ENCODE measurements at places on chromosomes 11 and 22.

- no peak for DNase-seq
These were observed 4.6 kb downstream of the ATF4 start for GRCh38 chr22:39524753-39525657.

- DNase-seq, result no peak
These were observed 1.1 kb downstream of the EXT2 start for GRCh38 chr11:44096360-44097185.

GRCh38 chr22:43905681-43906080, 13.9 kb upstream of the PNPLA5 start:
- DNase-seq, result no peak

DNA sequence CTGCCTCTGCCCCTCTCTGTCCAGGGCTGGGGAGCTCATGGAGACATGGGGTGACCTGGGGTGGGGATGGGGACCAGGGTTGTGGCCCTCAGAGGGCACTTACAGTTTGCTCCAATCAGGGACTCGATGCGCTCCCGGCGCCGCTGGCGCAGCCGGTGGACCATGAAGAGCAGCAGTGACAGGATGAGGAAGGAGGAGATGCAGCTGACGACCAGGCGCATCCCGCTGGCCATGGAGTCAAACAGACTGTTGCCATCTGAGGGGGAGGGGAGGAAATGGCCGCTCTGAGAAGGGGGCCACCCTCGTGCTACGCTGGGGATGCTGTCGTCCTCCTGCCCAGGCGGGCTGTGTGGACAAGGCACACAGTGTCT, 80.5 kb downstream of the DGCR2 start:
- no peak for DNase-seq

- no peak for DNase-seq
These were observed 9.7 kb downstream of the KDELR3 start for GRCh38 chr22:38477585-38477984.

- no peak for DNase-seq
These were observed 28.0 kb upstream of the L3MBTL2 start for GRCh38 chr22:41177040-41177621.

DNA sequence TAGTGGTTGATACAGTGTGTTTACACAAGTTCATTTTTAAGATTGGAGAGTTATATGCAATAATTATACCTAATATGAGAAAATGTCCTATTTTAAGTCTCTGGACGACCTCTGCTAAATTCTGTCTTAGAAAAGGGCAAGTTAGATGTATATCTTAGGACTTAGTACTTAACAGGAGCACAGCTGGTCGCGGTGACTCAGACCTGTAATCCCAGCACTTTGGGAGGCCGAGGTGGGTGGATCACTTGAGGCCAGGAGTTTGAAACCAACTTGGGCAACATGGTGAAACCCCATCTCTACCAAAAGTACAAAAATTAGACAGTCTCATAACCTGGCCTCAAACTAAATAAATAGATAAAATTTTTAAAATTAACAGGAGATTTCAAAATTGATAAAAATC, 27.2 kb downstream of the BSX start:
- no peak for DNase-seq

GRCh38 chr22:48746789-48747425, 1080.8 kb downstream of the BRD1 start:
- no peak for DNase-seq

- DNase-seq, result no peak
These were observed 34.9 kb upstream of the PICALM start for GRCh38 chr11:86103808-86104207.

DNA sequence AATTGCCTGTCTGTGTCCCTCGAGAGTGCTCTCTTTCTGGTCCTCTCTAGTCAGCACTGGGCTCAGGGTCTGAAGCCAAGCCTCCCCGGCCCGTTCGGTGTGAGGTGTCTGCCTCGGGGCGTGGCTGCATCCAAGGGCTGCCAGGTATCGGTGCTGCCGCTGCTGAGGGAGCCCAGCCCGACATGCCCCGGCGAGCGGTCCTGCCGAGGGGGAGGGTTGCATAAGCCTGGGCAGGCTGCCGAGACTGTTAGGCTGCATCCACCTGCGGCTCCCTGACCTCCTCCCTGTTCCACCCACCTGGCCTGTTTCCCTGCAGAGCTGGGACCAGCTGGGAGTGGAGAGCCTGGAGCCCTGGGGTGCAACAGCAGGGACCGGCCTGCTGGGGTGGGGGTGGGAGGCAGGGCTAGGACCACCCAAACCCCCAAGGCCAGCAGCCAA, 6.3 kb downstream of the OVOL1 start:
- DNase-seq, result no peak

GRCh38 chr11:59172345-59173079, 580 bp downstream of the DTX4 start:
- no peak for DNase-seq

DNA sequence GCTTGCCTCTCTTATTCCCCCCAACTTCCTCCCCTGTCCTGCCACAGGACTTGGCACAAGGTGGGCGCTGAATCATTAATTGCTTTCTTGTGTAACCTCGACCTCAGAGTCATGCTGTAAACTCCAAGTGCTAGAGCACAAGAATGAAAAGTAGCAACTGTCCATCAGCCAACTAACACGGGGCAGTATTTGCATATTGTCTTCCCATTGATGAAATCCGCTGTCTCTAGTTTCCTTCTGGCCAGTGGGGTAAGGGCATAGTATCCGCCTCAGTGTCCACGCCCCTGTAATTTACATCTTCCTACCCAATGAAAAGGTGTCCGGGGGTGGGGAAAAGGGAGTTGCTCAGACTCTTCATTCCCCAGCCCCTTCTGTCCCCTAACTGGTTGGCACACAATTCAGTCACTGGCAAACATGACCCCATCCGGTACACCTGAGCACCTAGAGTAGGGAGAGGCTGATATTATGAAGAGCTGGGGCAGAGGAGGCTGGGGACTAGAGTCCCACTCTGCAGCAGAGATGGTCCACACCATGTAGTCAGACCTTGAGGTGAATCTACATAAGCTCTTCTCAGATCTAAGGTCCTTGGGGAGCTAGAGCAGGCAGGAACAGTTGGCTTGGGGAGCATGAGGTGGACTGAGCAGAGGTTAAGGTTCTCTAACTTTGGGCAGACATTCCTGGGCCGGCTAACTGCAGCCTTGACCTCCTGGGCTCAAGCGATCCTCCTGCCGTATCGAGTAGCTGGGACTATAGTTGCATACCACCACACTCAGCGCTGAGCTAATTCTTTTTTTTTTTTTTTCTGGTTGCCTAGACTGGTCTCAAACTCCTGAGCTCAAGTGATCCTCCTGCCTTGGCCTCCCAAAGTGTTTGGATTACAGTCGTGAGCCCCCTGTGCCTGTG, 6.8 kb upstream of the GGA1 start:
- no peak for DNase-seq

DNA sequence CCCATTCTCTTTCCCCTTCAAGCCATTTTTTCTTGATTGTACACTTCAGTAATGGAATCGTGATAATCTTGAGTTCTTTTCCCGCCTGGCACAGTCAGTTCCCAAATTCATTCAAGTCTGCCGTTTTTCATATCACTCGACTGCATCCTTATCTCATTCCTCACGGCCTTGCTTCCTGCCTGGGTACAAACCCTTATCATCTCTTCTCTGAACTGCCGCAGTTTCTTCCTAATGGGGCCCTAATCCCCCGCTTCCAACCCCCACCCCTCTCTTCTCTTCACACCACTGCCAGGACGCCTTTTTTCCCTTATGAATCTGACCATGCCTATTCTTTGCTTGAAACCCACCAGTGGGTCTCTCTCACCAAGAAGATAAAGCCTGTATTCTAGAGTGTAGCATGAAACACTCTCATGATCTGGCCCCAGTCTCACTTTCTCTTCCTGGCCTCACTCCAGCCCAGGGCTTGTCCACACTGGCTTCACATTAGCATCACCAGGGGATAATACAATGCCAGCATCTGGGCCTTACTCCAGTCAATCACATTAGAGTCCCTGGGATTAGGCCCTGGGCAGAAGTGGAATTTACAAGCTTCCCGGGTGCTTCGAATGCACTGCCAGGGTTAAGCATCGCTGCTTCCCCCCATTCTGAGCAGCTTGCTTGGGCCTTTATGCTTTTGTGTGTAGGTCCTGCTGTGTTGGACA, 102.1 kb downstream of the FBXO7 start:
- no peak for DNase-seq

GRCh38 chr11:65661599-65662246, 993 bp downstream of the RELA start:
- DNase-seq, result no peak

- DNase-seq, result no peak
These were observed 7.6 kb downstream of the BAD start for GRCh38 chr11:64276653-64277431.

- no peak for DNase-seq
These were observed 8.4 kb upstream of the TP53I11 start for GRCh38 chr11:44959064-44959463.

DNA sequence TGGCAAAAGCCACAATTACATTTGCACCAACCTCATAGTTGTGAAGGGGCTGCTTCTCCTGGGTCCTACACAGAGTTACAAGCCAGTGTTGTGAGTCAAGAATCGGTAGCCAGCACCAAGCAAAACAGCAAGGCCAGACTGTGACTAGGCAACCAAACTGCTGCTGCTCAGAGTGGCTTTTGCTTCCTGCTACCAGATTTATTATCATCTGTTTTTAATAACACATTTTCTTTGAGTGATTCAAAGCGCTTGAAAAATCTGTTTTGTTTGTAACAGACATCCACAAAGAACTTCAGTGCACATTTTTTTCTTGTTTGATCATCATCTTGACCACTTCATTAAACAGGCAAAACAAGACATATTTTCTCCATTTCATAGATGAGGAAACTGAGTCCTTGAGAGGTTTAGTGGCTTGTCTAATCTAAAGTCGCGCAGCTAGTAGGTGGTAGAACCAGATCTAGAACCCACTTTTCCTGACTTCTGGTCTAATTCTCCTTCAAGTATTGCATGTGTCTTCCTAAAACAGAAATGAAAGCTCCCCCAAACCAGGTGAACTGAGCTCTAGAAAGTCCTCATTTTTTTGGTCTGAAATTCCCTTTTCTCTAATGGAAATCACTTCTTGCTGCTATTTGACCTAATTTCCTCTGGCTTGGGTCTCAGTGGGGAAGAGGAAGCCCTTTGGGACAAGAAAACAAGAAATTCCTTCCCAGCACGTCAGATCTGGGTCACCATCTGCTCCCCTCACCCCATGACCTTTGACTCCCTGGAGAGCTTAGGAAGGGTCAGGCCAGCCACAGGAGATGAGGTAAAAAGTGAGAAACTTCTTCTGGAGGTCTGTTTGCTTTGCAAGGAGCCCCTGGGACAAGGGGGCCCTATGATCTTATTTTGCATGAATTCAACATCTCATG, 39.9 kb downstream of the CWC15 start:
- peak; percentile 88 for DNase-seq

GRCh38 chr11:94675239-94675638, 92.9 kb upstream of the AMOTL1 start:
- no peak for DNase-seq

- no peak for DNase-seq
These were observed 156.8 kb downstream of the ST3GAL4 start for GRCh38 chr11:126512251-126512650.

DNA sequence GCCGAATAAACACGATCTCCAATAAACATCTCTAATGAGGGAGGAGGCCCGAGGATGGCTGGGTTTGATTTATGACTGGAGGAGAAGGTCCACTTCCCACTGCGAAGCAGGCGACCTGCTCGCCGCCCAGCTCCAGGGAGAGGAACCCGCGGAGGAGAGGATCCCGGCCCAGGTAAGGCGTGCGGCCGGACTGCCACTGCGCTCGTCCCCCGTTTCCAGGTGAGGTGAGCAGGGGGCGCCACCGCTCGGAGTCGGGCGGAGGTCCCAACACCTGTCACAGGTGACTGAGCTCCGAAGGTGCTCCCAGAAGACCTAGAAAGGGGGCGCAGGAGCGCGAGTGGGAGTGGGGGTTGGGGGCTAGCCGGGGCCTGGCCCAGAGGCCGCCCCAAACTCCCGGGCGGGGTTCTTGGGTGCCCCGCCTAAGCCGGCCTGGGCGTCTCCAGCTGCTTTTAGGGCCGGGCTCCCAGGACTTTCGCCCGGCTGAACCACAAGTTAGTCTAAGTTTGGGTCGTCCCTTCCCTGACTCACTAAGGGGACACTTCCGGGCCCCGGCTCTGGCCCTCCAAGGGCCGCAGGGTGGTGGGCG, 5.4 kb upstream of the PAX6 start:
- no peak for DNase-seq

DNA sequence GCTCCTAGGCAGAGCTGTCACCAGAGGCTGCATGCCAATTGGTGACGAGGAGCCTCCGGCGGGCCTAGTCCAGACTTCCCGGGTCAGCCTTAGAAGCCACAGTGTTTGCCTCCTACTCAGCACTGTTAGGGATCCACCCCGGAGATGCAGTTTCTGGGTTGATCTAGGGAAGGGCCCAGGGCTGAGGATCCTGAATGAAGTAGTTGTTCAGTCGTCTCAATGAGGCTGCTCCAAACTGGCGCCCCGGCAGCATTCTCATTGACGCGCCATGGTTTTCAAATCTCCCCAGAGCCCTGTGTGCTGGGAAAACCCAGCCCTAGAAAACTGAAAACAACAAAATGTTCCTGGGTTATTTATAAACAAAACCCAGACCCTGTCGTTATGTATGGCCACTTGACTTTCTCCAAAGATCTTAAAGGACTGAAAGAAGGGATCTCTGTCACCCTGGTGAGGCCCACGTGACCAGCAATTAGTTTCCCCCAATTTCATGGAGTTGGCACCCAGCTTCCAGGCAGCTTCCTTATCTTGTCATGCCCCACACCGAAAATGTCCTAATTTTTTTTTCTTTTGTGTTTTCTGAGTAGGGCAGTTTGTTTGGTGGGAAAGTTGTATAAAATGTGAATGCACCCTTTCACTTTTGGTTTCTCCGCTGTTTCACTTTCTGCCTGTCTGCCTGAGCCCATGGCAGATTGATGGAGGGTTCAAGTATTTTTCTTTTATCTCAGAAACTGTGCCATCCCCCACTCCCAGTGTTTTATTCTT, 2.0 kb upstream of the EHD1 start:
- no peak for DNase-seq

GRCh38 chr22:37542959-37543358, 17.3 kb upstream of the CDC42EP1 start:
- DNase-seq, result no peak

- DNase-seq, result no peak
These were observed 29.6 kb downstream of the IRAG1 start for GRCh38 chr11:10663990-10664389.

- DNase-seq, result no peak
These were observed 2.5 kb downstream of the WBP2NL start for GRCh38 chr22:42001121-42001520.

DNA sequence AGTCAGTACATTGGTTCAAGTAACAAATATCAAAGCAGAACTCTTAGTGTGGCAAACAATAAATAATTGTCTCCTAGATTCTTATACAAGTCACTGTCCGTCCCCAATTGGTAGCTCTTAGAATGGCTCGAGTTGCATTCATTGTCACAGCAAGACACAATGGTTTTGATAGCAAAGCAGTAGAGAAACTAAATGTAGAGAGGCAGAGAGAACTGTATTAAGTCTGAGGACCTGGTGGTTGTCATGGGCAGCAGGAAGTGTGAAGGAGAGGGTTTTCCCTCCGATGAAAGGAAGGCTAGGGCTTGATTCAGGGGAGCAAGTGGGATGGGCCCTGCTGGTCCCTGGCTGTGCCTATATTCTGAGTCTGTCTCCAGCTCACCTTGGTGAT, 36.6 kb downstream of the RCOR2 start:
- no peak for DNase-seq

Data from AG09319 (cell line).